ENCODE measurements at places on chromosomes 5 and 9. TPM values are rescaled to one million over a fixed set of nuclear protein-coding genes. Genes with fewer than 3 reads are reported as not detected.

The BRINP1 gene
- under 0.01 TPM for total RNA-seq

The MORN5 gene
- total RNA-seq, result not detected

The CCL19 gene
- not detected for total RNA-seq

The HMCN2 gene
- 12.5 TPM for total RNA-seq

The HTR1A gene
- not detected for total RNA-seq

The ZDHHC21 gene
- total RNA-seq, result 24.5 TPM

The SPAAR gene
- total RNA-seq, result 1.0 TPM

The RECK gene
- 14.6 TPM for total RNA-seq

The IL4 gene
- not detected for total RNA-seq

The ACSL6 gene
- 3.1 TPM for total RNA-seq

The ZNF366 gene
- 1.6 TPM for total RNA-seq

The ANXA2R gene
- total RNA-seq, result 1.6 TPM

The AFAP1L1 gene
- 75.7 TPM for total RNA-seq

The C9orf153 gene
- 1.6 TPM for total RNA-seq

The TLE1 gene
- total RNA-seq, result 65.2 TPM

The TAF11L10 gene
- not detected for total RNA-seq
